ENCODE measurements at places on chromosomes 4 and X.
A peak's percentile ranks its signal among the peaks of the same experiment; 100 is the strongest.

GRCh38 chrX:124113621-124114600 lies 152.4 kb downstream of the STAG2 start:
- DNase-seq: no peak

GRCh38 chr4:176746846-176747245 lies 45.9 kb downstream of the VEGFC start:
- DNase-seq: no peak

DNA sequence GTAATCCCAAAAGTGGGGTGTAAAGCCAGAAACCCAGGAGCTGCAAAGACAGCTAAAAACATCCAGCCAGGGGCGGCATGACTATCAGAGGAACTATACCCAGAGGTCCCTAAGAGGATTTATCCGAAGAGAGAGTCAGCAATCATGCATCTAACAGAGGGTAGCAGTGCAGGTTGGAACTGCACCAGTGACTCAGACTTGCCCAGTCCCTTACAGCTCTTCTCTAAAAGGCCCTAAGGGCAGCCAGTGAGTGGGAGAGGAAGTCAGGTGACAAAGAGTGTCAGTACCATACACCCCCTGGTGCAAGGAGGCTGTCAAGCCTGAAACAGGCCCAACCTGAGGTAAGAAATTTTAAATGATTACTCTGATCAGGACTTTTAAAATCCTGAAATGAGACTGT lies 88.1 kb downstream of the CAMK2D start:
- DNase-seq: no peak

GRCh38 chrX:39705290-39705689 lies 392.5 kb downstream of the BCOR start:
- DNase-seq: no peak

- no peak for DNase-seq
These were observed 671.6 kb upstream of the SLIT2 start for GRCh38 chr4:19580095-19580494.

GRCh38 chrX:120087289-120088017 lies 10.0 kb upstream of the RHOXF2B start:
- no peak for DNase-seq

- DNase-seq: no peak
These were observed 77.0 kb upstream of the DCTD start for GRCh38 chr4:182994171-182994570.

DNA sequence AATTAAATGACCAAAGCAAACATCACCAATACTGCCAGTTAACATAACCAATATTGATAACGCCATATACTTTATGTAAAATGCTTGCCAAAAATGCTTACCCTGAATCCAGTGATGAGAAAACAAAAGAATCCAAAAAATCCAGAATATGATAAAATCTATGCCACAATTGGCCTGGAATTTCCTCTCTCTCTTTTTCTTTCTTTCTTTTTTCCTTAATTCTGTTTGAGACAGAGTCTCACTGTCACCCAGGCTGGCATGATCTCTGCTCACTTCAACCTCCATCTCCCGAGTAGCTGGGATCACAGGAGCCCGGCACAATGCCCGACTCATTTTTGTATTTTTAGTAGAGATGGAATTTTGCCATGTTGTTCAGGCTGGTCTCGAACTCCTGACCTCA lies 9.8 kb upstream of the SLC7A11 start:
- no peak for DNase-seq

GRCh38 chr4:87055311-87055710 lies 120.5 kb downstream of the AFF1 start:
- no peak for DNase-seq

GRCh38 chr4:189304167-189304566 lies 636.5 kb upstream of the FRG1 start:
- DNase-seq: no peak

- peak; percentile 76 for DNase-seq
These were observed at the start of gene PRAF2 for GRCh38 chrX:49073601-49074575. TSS of gene PRAF2 (minus strand) at chrX:49074002. CDS start at chrX:49073987, 15 bp downstream.

DNA sequence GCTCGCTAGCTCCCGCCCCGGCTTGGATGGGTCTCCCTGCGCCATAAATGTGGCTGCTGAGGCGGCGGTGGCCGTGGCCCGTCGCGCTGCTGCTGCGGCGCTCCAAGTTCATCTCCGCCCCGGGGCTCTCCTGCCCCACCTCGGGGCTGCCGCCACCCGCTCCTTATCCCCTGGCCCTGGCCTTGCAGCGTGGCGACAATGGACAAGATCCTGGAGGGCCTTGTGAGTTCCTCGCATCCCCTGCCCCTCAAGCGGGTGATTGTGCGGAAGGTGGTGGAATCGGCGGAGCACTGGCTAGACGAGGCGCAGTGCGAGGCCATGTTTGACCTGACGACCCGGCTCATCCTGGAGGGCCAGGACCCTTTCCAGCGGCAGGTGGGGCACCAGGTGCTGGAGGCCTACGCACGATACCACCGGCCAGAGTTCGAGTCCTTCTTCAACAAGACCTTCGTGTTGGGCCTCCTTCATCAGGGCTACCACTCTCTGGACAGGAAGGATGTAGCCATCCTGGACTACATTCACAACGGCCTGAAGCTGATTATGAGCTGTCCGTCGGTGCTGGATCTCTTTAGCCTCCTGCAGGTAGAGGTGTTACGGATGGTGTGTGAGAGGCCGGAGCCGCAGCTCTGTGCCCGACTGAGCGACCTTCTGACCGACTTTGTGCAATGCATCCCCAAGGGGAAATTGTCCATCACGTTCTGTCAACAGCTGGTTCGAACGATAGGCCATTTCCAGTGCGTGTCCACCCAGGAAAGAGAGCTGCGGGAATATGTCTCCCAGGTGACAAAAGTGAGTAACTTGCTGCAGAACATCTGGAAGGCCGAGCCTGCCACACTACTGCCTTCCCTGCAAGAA lies 763 bp downstream of the USP38 start:
- DNase-seq: no peak

DNA sequence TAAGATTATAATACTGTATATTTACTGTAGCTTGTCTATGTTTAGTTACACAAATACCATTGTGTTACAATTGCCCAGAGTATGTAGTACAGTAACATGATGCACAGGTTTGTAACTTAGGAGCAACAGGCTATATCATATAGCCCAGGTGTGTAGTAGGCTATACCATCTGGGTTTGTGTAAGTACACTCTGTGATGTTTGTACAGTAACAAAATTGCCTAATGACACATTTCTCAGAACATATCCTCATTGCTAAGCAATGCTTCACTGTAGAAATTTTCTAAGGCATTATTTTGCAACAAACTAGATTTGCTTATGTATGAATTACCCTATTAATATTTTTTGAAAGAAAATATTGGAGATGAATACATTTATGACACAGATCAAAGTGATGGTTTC lies 1390.9 kb downstream of the C4orf33 start:
- no peak for DNase-seq

- no peak for DNase-seq
These were observed 15.2 kb downstream of the BLTP1 start for GRCh38 chr4:122167369-122167768.

DNA sequence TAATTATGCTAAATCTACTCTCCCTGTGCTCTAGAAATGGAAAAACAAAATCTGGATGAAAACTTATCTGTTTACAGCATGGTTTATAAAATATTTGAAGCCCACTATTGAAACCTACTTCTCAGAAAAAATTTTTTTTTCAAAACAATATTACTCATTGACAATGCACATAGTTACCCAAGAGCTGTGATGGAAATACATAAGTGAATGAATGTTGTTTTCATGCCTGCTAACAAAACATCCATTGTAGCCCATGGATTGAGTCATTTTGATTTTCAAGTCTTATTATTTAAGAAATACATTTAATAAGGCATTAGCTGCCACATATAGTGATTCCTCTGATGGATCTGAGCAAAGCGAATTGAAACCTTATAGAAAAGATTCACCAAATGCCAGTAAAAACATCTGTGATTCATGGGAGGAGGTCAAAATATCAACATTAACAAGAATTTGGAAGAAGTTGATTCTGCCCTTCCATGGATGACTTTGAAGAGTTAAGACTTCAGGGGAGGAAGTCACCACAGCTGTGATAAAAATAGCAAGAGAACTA lies 144.7 kb upstream of the HHIP start:
- no peak for DNase-seq

- no peak for DNase-seq
These were observed 474.2 kb upstream of the GRID2 start for GRCh38 chr4:91829531-91829930.

DNA sequence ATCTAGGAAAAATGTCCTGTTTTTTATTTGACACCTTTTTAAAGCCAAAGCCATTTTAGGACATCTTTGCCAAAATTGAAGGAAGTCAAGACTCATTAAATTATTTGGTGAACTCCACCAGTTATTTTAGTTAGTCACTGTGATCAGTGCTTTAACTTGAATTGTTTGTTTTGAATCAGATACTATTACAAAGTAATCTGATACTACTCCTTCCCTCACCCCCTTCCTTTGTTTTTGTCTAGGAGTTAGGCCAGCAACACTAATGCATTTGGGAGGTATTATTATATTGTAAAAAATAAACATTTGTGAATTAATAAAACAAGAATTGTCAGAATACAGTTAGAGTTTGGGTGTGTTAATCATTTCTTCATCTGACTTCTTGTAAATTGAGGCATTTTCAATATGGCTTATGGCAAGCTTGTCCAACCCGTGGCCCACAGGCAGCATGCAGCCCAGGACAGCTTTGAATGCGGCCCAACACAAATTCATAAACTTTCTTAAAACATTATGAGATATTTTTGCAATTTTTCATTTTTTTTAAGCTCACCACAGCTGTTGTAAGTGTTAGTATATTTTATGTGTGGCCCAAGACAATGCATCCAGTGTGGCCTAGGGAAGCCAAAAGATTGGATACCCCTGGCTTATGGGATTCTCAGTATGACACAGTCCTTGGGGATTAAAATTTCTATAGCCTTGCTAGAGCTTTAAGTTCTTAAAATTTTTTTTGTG lies 182.2 kb downstream of the BMPR1B start:
- DNase-seq: no peak

DNA sequence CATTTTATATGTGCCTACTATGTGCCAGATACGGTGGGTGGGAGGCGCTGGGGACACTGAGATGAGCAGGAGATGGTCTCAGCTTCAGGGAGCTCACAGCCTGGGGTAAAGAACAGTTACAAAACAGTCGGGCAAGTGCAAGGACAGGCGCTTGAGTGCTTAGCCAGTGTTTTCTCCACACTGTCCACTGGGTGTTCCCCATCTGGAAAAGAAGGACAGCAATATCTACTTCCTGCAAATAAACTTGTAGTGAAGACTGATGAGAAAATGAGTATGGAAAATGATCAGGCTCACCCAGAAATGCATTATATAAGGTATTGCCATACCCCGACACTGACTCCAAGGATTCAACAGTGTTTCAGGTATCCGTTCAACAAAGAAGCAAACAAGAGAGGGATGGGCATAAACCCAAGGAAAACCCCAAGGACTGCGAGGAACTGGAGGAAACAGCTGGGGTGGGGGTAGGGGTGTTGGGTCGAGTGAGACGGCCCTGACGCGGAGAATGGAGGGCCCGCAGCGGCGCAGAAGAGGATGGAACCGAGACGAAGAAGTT lies 835 bp downstream of the TMEM185A start:
- no peak for DNase-seq

DNA sequence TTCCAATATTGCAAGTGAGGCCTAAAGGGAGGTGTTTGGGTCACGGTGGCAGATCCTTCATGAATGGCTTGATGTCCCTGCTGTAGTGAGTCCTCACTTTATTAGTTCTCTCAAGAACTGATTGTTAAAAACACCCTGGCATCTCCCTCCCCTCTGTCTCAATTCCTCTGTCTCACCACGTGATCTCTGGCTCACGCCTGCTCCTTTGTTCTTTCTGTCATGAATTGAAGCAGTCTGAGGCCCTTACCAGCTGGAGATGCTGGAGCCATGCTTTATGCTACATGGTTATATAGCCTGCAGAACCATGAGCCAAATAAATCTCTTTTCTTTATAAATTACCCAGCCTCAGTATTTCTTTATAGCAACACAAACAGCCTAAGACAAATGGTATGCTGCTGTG lies 980.7 kb upstream of the GRIA3 start:
- DNase-seq: no peak

DNA sequence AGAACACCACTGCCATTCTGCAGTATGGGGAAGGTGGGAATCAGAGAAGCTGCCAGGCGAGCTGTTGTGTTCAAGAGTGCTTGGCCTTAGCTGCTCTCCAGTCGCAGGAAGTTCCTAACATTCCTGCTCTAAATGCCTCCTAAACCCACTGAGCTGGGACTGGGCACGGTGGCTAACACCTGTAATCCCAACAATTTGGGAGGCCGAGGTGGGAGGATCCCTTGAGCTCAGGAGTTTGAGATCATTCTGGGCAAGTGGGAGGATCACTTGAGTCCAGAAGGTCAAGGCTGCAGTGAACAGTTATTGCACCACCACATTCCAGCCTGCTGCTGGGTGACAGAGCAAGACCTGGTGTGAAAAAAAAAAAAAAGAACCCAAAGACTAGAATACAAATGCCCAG lies 690.3 kb upstream of the FAM241A start:
- no peak for DNase-seq

GRCh38 chrX:107880054-107880610 lies 54.5 kb downstream of the MID2 start:
- DNase-seq: no peak
